ENCODE measurements at places on chromosomes 7 and 10.

GRCh38 chr10:119595134-119595675, 1.6 kb downstream of the TIAL1 start:
- no peak for DNase-seq

- DNase-seq, result no peak
Observed at GRCh38 chr10:11677480-11677879, 64.7 kb upstream of the ECHDC3 start.

DNA sequence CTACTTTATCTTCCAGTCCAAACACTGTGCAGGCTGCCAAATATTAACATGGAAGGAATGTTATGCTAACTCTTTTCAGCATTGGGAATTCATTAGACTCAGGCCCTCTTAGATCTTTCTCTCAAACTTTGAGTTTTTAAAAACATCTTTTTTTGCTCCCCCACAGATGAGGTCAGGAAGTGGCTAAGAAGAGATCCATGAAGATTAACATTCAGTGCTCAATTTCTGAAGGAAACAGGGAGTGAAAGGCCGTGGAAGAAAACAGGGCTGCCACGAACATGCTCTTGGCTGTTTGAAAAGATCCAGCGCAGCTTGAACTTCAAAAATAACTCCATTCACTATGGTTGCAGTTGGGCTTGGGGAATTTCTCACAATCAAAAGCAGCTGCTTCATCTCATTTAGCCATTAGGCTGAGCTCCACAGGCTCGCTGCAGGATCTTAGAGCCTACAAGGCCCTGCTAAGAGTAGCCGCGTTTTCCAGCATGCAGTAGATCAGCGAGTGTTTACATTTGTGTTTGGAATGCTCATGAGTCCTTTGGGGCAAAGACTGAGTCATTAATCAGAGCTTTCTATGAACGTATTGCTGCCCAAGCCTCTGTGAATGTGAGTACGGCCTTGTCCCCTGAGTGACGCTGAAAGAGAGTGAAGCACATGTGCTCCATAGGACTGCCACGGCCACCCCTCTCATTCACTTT, 41.2 kb upstream of the TNS3 start:
- no peak for DNase-seq

DNA sequence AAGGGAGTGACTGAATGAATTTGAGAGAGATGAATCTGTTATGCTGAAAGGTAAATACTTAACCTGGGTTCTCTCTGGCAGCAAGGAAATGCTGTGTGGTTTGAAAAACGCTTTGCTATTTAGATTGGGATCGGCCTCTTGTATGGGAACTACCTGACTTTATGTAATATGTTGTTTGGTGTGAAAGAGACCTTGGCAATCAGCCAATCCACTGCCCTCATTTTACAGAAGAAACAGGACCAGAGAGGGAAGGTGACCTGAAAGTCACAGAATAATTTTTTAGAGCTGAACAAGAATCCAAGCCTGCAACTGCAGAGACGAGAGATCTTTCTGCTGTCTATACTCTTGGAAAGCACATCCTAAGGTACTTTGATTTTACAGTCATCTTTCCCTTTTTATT, 1.0 kb downstream of the BUD31 start:
- DNase-seq, result no peak

GRCh38 chr7:155994279-155994811, 182.1 kb upstream of the SHH start:
- no peak for DNase-seq

DNA sequence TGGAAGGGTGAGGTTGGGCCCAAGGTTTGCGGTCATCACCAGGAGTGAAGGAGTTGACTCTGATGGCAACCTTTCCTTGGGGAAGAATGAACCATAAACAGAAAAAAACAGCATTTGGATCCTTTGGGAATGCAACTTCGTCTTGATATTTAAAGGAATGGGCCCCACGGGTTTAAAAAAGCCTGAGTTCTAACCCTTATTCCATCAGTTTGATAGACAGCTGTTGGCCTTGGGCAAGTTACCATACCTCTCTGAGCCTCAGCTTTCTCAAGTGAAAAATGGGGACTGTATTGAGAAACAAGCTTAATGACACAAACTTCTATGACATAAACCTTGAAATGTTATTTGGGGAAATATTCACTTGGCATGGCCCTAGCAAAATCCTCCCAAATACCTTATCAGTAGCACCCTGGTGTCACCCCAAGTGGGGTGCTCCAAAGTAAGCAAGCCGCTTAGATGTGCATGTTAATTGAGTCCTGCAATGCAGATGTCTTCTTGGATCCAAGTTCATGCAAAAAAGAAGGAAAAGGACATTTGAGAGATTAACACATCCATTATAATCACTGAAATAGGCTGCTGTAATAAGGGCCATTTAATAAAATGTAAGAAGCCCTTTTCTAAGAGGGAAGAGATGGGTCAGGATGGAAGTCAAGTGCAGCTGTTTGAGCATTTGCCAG, 13.8 kb downstream of the MXI1 start:
- no peak for DNase-seq

GRCh38 chr10:74855027-74855426, 28.6 kb downstream of the KAT6B start:
- DNase-seq, result no peak

- DNase-seq, result no peak
Observed at GRCh38 chr10:69377191-69377590, 39.5 kb downstream of the TACR2 start.

DNA sequence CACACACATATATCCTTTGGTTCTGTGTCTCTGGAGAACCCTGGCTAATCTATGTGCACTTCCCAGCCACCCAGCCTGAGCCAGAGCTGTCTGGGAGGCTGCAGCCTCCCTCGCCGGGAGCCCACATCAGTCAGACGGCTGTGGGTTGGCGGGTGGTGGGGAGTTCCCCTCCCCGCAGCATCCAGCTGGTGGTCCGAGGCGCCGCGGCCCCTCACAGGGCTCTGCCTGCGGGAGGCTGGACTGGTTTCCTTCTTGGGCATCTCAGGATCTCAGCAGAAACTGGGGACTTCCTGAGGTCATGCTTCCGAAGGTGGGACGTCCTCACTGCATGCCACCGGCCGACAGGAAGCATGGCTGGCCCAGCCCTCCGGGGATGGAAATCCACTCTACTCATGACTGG, 22.0 kb upstream of the PSMG3 start:
- DNase-seq, result no peak

DNA sequence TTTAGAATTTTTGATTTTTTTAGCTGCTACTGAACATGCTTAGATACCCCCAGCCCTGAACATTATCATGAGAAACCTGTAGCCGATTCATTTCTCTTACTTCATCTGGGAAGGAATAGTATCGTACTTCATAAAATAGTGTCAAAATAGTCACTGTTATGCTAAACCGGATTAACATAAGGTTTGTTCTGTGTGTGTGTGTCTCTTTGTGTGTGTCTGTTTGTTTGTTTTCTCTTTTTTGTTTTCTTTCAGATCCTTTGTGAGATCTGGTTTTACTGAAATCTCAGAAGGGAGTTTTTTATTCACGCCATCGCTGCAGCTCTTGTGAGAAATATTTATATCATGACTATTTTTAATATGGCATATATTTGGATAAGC, 761 bp downstream of the LGI1 start:
- DNase-seq, result no peak

- DNase-seq, result no peak
Observed at GRCh38 chr10:23694446-23694920, 255.6 kb downstream of the OTUD1 start.

DNA sequence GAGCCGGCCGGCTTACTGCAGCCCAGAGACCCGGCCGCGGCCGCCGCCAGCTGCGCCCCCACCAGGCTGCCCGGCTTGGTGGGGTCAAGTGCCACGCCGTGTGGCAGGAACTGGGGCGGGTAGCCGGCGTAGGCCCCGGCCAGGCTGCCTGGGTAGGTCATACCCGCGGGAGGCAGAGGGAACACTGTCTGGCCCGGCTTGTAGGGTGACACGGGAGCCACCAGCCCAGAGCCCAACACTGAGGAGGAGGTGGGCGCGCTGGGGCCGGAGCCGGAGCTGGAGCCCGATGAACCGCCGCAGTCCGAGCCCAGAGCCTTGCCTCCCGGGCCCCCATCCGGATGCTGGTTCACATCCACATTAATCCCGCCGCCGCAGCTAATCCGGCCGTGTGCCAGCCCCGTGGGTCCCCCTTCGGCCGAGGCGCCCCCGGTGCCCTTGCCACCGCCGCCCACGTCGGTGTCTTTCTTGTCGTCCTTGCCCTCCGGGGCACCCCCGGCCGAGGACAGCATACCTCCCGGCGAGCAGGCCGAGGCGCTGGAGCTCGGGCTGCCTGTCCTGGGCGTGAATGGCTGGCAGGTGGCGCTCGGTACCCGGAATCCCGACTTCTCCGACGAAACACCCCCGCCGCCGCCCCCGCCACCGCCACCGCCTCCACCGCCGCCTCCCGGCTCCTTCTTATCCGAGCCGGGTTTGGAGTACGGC, 2.0 kb downstream of the ZNF503 start:
- peak; percentile 40 for DNase-seq

- no peak for DNase-seq
Observed at GRCh38 chr10:96263669-96264068, 7.7 kb downstream of the BLNK start.

All from MV-4-11 (cell line).